ENCODE measurements at places on chromosomes 3 and 15.

DNA sequence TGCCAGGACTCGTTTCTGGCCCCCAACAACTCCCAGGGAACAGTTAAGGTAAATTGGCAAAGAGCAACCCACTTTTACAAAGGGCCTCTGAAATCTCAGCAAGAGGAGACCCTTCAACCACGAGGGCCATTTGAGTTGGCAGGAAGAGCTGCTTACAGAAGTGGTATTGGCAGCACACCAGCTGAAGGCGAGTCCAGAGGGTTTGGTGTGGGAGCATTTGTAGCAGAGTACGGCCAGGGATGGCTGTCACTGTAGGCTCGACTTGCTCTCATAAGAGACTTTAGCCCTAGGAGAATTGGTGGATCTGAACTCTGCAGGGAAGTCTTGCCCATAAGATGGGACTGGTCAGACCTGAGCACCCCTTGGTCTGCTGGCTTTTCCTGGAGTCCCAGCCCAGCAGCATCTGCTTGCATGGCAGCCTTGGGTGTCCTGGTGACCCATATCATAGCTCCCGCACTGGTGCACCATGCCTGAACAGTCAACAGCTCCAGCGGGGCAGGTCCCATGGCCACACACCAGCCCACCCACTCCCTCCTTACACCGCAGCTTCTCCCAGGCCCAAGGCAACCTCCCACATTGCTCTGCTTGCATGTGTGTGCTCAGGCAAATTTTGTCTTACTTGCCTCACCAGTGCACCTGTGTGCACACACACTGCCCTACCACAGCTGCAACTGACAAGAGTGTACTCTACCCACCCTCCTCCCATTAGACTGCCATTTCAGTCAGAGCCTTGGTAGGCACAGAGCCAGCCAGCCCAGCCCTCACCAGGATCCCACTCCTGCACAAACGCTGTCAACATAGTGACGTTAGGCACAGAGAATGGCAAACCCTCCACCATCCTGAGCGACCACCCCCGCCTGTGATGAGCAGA is 861.6 kb upstream of the DPPA4 start:
- no peak for DNase-seq

- DNase-seq = no peak
Measured at GRCh38 chr3:196604548-196604947, 34.9 kb upstream of the NRROS start.

DNA sequence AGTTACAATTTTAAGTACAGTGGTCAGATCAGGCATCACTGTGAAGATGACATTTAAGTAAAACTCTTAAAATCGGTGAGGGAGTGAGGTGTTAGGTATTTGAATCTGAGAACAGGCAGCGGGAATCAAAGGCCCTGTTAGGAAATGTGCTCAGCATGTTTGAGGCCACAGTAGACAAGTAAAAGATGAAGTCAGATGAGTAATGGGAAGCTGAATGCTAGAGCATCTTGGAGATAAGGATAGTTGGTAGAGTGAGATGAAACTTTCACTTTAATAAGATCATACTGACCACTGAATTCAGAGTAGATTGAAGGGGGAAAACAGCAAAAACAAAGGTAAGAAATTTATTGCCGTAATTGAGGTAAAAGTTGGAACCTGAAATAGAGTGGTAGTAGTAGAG is 61.6 kb downstream of the DCBLD2 start:
- no peak for DNase-seq

GRCh38 chr3:73324203-73325155 is 263.0 kb downstream of the EBLN2 start:
- no peak for DNase-seq

GRCh38 chr3:189901481-189901880 is 219.2 kb downstream of the P3H2 start:
- DNase-seq = no peak

- DNase-seq = no peak
Measured at GRCh38 chr3:43674345-43675085, 16.2 kb upstream of the ABHD5 start.

- DNase-seq = no peak
Measured at GRCh38 chr3:63582943-63583500, 69.5 kb upstream of the SNTN start.

GRCh38 chr3:148211725-148212124 is 486.0 kb upstream of the AGTR1 start:
- no peak for DNase-seq

GRCh38 chr3:138441742-138442141 is 7.3 kb downstream of the ESYT3 start:
- no peak for DNase-seq

- DNase-seq = no peak
Measured at GRCh38 chr3:31137718-31138465, 243.4 kb upstream of the GADL1 start.

DNA sequence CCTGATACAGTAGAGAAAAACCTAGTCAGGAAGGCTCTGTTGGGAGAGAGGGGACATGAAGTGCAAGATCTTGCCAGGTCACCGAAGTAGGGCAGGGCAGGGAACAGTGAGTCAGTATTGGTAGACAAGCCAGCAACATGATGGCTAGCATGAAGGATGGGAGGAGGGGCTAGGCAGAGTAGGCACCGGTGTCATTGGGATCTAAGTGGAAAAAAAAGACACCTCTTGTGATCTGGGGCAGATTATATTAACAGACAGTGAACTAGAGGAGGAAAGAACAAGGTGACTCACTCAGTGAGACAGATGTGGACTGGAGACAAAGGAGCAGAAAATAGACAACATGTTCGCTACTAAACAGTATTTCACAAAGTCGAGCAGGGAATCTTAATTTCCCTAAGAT is 149.2 kb upstream of the SLC24A5 start:
- no peak for DNase-seq

DNA sequence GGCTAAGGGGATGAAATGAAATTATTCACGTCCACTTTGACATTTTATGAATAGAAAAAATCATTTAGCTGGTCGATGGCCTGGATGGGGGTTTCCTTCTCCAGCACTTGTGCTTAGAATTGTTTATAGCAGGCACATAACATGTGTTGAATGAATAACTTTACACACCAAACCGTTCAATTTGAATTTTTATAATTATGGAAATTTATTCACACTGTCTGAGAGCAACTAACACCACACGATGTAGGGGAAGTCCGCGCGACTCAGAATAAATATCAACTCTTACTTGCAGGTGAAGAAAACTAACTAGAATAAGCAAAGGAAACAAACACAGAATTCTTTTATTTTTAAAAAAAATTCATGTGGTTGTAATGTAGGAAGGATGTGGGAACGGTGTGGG is 81.3 kb downstream of the MINAR1 start:
- no peak for DNase-seq

DNA sequence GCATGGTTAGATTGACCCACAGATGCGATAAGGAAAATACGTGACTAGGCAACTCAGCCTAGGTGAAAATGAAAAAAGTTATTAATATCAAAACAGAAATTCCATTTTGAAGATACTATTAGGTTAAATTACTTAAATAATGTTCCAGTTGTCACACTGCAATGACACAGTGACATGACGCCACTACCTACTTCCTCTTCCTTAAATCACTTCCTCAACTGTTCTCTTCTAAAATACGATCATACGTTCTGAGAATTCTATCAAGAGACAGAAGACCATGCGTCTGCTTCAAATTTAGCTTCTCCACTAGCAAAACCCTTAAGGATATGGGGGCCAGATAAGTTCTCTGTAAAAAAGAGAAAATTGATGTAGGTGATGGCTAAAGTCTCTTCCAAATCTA is 18.2 kb downstream of the CMTM6 start:
- DNase-seq = no peak

DNA sequence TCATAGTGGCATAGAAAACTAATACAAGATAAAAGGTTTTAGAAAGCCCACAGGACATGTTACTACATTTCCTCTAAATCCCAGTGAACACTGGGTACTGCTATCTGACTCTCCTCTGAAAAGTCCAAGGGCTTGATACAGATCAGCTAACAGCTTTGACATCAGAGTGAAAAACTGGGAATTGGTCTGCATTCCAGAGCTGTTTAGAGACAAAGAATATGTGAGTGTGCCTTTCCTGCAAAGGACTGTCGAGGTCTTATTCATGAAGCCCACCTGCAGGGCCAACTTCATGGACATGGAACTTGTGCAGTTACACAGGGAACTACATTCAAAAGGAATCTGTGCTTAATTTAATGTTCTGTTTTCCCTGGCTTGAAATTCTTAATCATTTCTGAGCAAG is 5.2 kb upstream of the TMCO5A start:
- no peak for DNase-seq

DNA sequence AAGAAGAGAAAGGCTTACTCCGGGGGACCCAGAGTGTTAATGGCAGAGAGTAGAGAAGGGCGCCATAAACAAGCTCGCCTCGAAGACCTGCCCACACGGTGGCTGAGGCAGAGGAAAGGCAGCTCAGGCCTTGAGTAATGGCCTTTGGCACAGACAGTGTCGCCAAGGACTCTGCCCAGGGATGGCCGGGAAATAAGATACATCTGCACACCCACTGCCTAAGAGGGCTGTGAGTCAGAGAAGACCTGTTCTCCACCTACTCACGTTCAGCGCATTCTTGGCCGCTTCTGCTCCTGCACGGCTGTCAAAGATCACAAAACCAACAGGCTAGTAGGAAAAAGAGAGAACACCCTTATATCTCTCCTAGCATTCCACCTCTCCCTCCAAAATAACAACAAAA is 26.2 kb downstream of the RBPMS2 start:
- DNase-seq = no peak

GRCh38 chr3:34758630-34759261 is 880.6 kb upstream of the ARPP21 start:
- DNase-seq = no peak

DNA sequence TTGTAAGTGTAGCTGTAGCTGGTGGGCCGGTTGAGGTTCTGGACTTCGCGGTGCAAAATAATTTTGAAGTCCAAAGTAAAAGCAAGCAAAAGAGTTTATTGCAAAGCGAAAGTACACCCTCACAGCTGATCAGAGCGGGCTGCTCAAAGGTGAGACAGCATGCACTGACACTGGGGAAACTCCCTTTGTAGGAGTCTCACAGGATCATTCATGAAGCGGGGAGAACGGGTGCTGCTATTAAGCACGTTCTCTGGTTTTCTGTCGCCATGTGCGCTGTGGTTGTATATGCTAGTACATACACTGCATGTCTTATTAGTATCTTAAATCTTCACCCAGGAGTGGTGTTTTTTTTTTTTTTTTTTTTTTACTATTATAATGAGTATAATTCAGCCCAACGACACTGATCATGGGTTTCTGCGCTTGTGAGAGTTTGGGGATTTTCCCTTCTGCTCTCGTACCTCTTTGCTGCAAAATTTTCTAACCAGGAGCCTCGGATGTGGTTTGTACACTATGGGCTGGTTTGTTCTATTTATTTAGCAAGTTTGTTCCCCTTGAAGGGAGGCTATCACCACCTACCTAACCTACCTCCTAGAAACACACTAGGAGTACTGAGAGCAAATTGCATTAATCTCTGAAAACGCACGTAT is 1.4 kb upstream of the AP4E1 start:
- DNase-seq = peak; percentile 49

- no peak for DNase-seq
Measured at GRCh38 chr15:55823699-55824340, 80.9 kb upstream of the PRTG start.

GRCh38 chr3:185361920-185362319 is 1.0 kb upstream of the MAP3K13 start:
- no peak for DNase-seq

Data from stimulated activated CD8-positive, alpha-beta memory T cell treated with anti-CD3 and anti-CD28 coated beads, Interleukin-12 subunit alpha, Interleukin-12 subunit beta, amount 100 ng/mL, for 4 hours (primary cell).